ENCODE measurements at places on chromosomes 3 and 15.
A peak's percentile ranks its signal among the peaks of the same experiment; 100 is the strongest.

- no peak for DNase-seq
These were observed 12.5 kb downstream of the FLNB start for GRCh38 chr3:58020783-58021071.

GRCh38 chr3:158768881-158769543 lies 32.8 kb upstream of the MFSD1 start:
- peak; percentile 94 for DNase-seq

- DNase-seq = no peak
These were observed 1.4 kb downstream of the MAP6D1 start for GRCh38 chr3:183823963-183824362.

GRCh38 chr3:128051459-128051836 lies 789 bp upstream of the SEC61A1 start:
- peak; percentile 34 for DNase-seq

DNA sequence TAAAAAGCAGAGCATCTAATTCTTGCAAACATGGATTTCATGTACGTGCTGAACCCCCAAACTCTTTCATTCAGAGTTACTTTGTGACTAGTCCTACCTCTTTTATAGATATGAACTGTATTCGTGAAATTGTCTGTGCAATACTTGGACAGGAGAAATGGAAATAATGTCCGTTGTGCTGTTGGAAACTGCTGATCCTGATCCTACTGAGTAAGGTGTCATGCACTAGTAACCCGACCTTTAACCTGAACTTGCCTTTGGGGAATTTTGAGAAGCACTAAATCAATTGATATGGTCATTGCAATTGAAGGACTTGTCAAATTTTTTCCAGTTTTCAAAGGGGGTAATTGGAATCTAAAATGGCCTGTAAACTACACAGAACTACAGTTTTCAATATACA lies 856.4 kb downstream of the ROBO1 start:
- no peak for DNase-seq

- DNase-seq = peak; percentile 6
These were observed 619.2 kb downstream of the NAALADL2 start for GRCh38 chr3:175478301-175478700.

Measured in fibroblast of upper back skin (primary cell).